ENCODE measurements at places on chromosomes 1 and 21. TPM values are rescaled to one million over a fixed set of nuclear protein-coding genes. Genes with fewer than 3 reads are reported as not detected.

- DNase-seq, result peak; percentile 91
Measured at GRCh38 chr21:39612233-39613040, at the start of gene B3GALT5. Gene B3GALT5 (plus strand): TSS chr21:39612940. CDS start chr21:39660560, 47,620 bp downstream.

- DNase-seq, result no peak
Measured at GRCh38 chr21:42475526-42476387, 20.3 kb downstream of the RSPH1 start.

DNA sequence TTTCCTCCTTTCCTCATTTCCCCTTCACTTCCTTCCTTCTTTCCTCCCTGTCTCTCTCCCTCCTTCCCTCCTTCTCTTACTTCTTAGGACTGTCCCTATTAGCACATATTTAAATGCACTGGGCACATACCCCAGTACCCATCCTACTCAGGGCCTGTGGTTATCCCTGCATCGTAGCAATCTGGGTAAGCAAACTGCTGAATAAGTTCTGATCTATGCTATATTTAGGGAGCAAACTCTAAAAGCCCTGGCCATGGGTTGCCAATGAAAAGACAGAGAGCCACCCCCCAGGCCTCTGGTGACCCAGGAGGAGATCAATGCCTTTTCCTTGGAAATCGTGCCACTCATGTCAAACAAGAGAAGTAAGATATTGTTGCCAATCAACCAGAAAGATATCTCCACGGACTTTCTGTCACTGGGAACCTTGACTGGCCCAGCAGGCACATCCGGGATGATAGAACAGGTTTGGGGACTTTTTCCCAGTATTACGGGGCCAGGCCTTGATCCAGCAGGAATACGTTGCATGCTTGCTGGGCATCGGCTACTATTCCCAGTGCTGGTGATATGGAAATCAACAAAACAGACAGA, 5.4 kb downstream of the FAM3B start:
- DNase-seq, result no peak

GRCh38 chr1:52756020-52756419, 29.8 kb downstream of the ZYG11B start:
- DNase-seq, result no peak

DNA sequence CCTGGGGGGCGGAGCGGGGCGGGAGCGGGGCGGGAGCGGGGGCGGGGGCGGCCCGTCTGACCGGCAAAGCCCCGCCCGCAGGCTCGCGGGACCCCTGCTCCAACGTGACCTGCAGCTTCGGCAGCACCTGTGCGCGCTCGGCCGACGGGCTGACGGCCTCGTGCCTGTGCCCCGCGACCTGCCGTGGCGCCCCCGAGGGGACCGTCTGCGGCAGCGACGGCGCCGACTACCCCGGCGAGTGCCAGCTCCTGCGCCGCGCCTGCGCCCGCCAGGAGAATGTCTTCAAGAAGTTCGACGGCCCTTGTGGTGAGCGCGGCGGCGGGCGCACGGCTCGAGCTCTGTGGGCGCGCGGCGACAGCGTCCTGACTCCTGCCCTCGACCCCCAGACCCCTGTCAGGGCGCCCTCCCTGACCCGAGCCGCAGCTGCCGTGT, 21.2 kb downstream of the AGRN start:
- no peak for DNase-seq

GRCh38 chr1:975896-976683, 5.8 kb downstream of the PERM1 start:
- peak; percentile 64 for DNase-seq

GRCh38 chr1:200107004-200107470, 79.5 kb downstream of the NR5A2 start:
- no peak for DNase-seq

GRCh38 chr1:18464665-18465050, 16.1 kb upstream of the KLHDC7A start:
- no peak for DNase-seq

DNA sequence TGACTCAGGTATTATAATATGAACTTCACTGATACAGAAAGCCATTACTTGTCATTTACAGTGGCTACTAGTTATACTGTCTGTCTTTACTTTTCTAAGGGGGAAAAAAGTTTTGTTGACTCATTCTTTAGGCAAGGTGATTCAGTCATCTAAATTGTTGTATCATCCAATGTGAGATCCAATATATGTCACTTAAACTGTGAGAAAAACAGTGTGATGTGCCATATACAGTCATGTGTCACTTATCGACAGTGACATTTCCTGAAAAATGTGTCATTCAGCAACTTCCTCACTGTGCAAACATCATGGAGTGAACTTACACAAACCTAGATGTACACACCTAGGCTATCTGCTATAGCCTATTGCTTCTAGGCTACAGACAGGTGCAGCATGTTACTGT, 57.6 kb downstream of the KCNK2 start:
- DNase-seq, result no peak

ZNF124 gene
- 52.6 TPM for total RNA-seq

FCAMR gene
- not detected for total RNA-seq

MEGF6 gene
- 31.7 TPM for total RNA-seq

CYP4A11 gene
- total RNA-seq, result not detected

WLS gene
- 114 TPM for total RNA-seq

MFSD2A gene
- 0.88 TPM for total RNA-seq

OR14K1 gene
- not detected for total RNA-seq

Measured in cardiac muscle cell (in vitro differentiated cells and primary cell).